ENCODE measurements at places on chromosomes 12 and 14. TPM values are rescaled to one million over a fixed set of nuclear protein-coding genes. Genes with fewer than 3 reads are reported as not detected.
A peak's percentile ranks its signal among the peaks of the same experiment; 100 is the strongest.

GRCh38 chr14:102888748-102889147, 33.7 kb upstream of the AMN start:
- DNase-seq = no peak
- H3K36me3 ChIP-seq = no peaks in the 10 kb centered on the region
- no peaks in the 10 kb centered on the region for H3K27me3 ChIP-seq
- no peaks in the 10 kb centered on the region for H3K4me1 ChIP-seq

The NPFF gene
- polyA plus RNA-seq = 0.77 TPM

The EMC9 gene
- 34.1 TPM for polyA plus RNA-seq

GRCh38 chr12:122227341-122227740, 1.5 kb upstream of the DIABLO start:
- H3K4me3 ChIP-seq = no peak overlapping the region
- H3K27me3 ChIP-seq = no peaks in the 10 kb centered on the region
- H3K4me1 ChIP-seq = peaks cover 12% of the 10 kb centered on the region
- no peaks in the 10 kb centered on the region for H3K36me3 ChIP-seq

DNA sequence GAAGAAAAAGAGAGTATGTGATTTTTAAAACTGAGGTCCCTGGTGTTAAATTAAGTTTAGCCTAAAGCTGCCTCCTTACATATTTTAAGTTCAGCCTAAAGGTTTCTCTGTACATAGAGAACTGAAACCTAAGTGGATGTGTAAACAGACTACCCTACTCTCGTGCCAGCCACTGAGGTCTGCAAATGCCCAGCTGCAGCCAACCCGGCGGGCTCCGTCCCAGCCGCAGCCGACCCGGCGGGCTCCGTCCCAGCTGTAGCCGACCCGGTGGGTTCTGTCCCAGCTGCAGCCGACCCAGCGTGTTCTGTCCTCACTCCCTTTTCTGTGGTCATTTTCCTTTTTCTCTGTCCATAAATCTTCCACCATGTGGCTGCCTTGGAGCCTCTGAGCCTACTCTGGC, 97.2 kb upstream of the SFSWAP start:
- no peak overlapping the region for H3K4me3 ChIP-seq
- H3K27ac ChIP-seq = no peak overlapping the region
- no peaks in the 10 kb centered on the region for H3K36me3 ChIP-seq
- H3K27me3 ChIP-seq = peaks cover 3% of the 10 kb centered on the region
- H3K4me1 ChIP-seq = no peaks in the 10 kb centered on the region

DNA sequence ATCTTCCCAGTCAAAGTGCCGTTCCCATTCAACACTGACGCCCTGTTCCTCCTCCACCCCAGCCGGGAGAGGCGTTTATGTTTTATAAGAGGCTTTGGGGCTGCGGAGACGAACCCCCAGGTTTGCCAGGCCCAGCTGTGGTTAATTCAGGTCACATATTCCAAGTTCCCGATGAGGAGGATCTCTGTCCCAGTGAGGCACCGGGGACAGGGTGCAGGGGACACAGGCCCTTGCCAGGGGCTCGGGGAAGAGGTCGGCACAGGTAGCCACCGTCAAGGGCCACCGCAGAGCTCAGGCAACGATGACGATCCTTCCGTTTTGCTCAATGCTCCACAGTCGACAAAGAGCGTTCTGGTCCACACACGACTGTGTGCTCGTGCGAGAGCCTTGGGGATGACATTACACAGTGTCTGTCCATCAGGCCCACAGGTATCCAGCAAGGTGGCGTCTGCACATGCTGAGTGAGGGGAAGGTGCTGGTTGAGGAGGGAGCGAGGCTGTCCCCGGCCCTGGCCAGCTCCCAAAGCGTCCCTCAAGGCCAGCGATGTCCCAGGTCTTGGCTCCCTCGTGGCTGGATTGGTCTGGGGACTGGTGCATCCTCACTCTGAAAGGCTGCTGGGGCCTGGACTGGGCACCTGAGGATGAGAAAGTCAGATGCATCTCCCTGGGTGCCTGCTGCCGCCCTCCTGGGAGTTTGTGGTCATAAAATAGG, 189.2 kb upstream of the C14orf180 start:
- peaks cover 7% of the 10 kb centered on the region for H3K4me1 ChIP-seq
- no peak overlapping the region for H3K4me3 ChIP-seq
- no peak for DNase-seq
- no peaks in the 10 kb centered on the region for H3K27me3 ChIP-seq
- no peak overlapping the region for H3K27ac ChIP-seq

The PLXNC1 gene
- polyA plus RNA-seq = 7.1 TPM

The EIF4B gene
- 65.1 TPM for polyA plus RNA-seq

GRCh38 chr14:89255852-89256251, 161.2 kb downstream of the FOXN3 start:
- no peaks in the 10 kb centered on the region for H3K36me3 ChIP-seq
- no peak for DNase-seq
- H3K4me3 ChIP-seq = no peak overlapping the region
- no peaks in the 10 kb centered on the region for H3K27me3 ChIP-seq

DNA sequence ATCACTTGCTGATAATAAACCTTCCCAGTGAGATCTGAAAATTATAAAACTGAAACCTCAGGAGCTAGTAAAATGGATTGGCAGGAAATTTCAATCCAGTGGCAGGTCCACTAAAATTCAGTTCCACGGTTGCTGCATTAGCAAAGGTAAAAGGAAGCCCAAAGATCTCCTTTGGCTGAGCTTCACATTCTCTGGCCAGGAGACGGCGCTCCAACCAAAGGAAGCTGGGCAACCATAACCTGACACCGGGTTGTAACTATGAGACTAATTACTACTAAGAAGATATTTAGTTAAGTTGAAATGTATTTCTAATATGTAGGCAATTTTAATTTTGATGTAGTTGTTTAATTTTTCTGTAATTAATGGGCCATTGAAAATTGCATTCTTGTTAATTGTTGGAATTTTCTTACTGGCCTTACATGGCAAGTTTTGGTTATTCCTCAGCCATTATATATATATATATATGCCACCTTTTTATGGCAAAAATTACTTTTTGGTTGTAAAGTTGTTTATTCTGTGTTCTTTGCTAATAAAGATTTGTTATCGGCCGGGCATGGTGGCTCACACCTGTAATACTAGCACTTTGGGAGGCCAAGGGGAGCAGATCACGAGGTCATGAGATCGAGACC, 17.0 kb downstream of the OR8S1 start:
- H3K27ac ChIP-seq = no peak overlapping the region
- H3K4me1 ChIP-seq = no peaks in the 10 kb centered on the region
- H3K36me3 ChIP-seq = no peaks in the 10 kb centered on the region

The TAS2R13 gene
- not detected for polyA plus RNA-seq

DNA sequence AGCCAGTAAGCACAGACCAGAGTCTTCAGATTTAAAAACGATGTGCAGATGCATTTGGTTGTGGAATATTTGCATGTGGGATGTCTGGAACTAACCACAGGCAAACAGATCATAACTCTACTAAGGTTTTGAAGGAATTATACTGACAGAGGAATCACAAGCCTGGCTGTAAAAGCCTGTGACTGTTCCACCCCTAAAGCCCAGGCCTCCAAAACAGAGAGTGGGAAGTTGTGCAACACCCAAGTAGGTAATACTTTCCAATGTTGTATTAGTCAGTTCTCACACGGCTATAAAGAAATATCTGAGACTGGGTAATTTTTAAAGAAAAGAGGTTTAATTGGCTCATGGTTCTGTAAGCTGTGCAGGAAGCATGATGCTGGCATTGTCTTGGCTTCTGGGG, 68.1 kb upstream of the DCD start:
- no peaks in the 10 kb centered on the region for H3K36me3 ChIP-seq
- peak; percentile 25 for DNase-seq
- H3K4me1 ChIP-seq = no peaks in the 10 kb centered on the region
- no peaks in the 10 kb centered on the region for H3K27me3 ChIP-seq

The CMTM5 gene
- polyA plus RNA-seq = 0.23 TPM

GRCh38 chr12:79895071-79895470, 39.8 kb downstream of the PPP1R12A start:
- no peaks in the 10 kb centered on the region for H3K27me3 ChIP-seq
- no peak overlapping the region for H3K4me3 ChIP-seq
- no peaks in the 10 kb centered on the region for H3K4me1 ChIP-seq
- H3K27ac ChIP-seq = no peak overlapping the region
- no peaks in the 10 kb centered on the region for H3K36me3 ChIP-seq
- DNase-seq = no peak

DNA sequence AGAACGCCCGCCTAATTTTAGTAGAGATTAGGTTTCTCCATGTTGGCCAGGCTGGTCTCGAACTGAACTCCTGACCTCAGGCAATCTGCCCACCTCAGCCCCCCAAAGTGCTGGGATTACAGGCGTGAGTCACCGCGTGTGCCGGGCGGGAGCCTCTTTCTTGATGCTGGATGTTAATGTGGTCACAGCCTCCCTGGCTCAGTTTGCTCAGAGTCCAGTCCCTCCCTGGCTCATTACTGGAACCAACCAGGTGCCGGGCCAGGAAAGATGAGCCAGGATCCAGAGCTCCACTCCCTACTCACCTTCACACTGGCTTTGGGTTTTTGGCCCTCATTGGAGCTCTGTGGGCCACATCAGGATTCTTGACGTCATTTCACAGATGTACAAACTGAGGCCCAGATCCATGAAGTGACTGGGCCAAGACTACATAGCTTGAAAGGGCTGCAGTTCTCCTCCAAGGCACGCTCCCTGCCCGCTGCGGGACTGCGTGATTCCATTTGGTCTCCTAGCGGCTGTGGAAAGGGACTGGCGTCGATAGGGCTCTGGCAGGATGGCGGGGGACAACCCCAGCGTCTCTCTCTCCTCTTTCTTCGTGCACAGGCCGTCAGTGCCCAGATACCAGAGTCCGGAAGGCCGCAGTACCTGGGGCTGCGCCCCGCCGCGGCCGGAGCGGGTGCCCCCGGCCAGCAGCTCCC, 5.1 kb upstream of the SHMT2 start:
- H3K4me1 ChIP-seq = peaks cover 28% of the 10 kb centered on the region
- no peak overlapping the region for H3K4me3 ChIP-seq
- peaks cover 87% of the 10 kb centered on the region for H3K27me3 ChIP-seq
- H3K27ac ChIP-seq = no peak overlapping the region
- no peak for DNase-seq
- H3K36me3 ChIP-seq = no peaks in the 10 kb centered on the region

DNA sequence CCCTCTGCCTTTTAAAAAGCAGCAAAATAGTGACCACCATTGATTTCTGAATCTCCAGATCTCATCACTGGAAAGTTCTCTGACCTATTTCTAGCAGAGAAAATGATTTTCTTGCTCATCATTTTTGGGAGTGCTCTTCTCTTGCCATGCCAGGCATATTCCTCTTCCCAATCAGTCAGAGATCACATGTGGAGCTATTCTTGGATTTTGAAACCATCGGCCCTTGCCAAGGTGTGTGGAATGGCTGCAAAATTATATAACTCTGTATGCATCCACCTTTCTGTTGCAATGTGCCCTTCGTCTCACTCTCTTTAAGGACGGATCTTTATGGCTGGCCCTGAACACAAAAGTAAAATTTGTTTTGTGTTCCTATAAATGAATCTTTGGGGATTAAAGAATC, 25.5 kb upstream of the LDHB start:
- no peak overlapping the region for H3K4me3 ChIP-seq
- H3K4me1 ChIP-seq = no peaks in the 10 kb centered on the region
- no peaks in the 10 kb centered on the region for H3K36me3 ChIP-seq
- no peaks in the 10 kb centered on the region for H3K27me3 ChIP-seq

Measured in hepatocyte (in vitro differentiated cells).